ENCODE measurements at places on chromosomes 4 and X. TPM values are rescaled to one million over a fixed set of nuclear protein-coding genes. Genes with fewer than 3 reads are reported as not detected.

RAI2 gene
- 5.6 TPM for total RNA-seq

MAOB gene
- 1.9 TPM for total RNA-seq

SYAP1 gene
- total RNA-seq = 16.0 TPM

CYTL1 gene
- total RNA-seq = not detected
